ENCODE measurements at places on chromosomes 7 and 10.

DNA sequence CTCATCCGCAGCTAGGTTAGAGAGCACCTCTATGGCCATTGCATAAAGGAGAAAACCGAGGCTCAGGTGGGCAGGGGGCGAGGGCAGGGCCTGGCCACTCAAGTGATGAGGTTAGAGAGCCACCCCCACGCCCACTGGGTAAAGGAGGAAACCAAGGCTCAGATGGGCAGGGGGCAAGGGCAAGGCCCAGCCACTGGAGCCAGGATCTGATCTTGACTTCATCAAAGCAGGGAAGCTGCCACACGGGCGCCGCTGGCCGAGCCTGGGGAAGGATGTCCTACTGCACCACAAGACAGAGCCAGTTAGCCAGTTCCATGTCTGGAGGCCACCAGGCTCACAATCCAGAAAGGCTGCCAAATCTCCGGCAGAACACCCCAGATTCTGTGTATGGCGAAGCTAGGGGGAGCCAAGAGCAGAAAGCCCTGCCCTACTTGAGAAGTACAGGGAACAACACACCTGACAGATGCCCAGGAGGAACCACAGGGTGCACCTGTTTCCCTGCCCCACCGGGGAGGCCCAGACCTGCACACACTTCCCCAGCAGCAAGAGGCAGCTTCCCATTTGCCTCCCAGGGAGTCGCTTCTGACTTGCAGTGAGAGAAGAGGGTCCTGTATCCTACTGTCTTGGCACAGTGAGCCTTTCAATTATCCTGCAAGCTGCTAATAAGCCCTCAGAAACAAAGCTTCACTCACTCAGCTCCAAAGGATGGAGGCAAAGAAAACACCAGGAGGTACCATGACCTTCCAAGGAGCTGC, 101.9 kb downstream of the TNS3 start:
- no peak for DNase-seq

GRCh38 chr10:130393342-130393741, 257.2 kb downstream of the GLRX3 start:
- DNase-seq: no peak

DNA sequence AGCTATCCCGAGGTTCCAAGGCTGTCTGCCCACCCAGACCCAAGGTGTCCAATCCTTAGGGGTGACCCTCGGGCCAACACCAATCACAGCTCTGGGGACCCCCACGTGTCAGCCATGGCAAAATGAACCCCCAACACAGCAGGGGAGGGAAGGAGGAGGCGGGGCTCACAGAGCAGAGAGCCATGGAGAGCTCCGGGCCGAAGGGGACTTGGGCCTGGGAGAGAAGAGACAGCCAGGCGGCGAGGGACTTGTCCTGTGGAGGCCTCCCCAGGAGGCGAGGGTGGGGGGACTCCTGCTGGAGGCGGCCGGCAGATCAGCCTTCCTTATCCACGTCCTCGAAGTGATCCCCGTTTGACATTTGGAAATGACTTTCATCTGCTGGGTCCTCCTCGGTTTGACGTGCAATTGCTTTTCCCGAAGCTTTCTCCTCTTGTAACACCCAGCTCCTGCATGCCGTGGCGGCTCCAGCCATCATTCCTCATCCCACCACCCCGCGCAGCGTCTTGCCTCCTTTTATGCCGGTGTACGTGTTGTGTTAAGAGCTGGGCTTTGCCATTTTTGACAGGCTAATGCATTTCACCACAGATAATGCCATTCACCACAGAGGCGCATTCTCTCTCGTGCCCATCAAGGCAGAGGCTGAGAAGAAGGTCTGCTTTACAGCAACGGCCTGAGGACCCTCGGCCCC, 337.4 kb downstream of the DNAJB6 start:
- DNase-seq: no peak

DNA sequence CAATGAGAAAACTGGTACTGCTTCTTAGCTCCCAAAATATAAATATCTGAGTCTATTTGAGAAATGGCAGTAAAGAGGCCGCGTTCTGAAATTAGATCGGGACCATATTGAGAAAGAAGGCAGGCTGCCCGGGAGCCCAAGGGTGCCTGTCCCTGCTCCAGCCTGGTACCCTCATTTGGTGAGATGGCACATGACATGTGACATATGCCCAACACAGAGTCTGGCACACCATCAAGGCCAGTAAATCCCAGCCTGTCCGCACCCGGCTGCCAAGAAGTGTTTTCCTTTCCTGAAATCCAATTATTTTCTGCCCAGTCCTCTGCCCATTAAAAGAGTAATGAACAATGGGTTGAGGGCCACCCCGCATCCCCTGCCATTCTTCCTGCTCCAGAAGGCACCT, 66.4 kb downstream of the CDH23 start:
- no peak for DNase-seq

GRCh38 chr7:86785641-86786040, 141.9 kb downstream of the GRM3 start:
- DNase-seq: no peak

DNA sequence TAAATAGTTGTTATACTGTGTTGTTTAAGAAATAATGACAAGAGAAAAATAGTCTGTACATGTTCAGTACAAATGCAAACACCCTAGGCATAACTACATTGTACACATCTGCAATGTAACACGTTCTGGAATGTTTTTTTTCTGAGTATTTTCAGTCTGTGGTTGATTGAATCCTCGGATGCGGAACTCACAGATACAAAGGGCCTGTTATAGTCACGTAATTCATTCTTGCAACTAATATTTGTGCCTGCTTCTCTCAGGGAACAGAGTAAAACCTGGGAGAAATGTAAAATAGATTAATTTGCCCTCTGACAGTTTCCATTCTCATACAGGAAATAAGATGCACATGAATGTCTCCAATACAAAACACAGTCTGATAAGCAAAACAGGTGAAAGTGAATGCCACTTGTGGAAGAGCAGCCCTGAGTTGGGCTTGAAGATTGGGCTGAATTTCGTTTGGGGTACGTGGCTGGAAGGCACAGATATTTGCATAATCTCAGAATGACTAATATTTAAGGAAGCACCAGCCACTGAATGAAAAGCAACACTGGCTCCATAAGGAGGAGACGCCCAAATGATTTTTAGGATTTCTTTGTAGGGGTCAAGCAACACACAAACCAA, 19.1 kb downstream of the DENND2A start:
- DNase-seq: no peak

GRCh38 chr10:3639546-3639945, 145.5 kb downstream of the KLF6 start:
- DNase-seq: no peak

- DNase-seq: no peak
Measured at GRCh38 chr10:43176271-43176670, 38.0 kb downstream of the CSGALNACT2 start.

DNA sequence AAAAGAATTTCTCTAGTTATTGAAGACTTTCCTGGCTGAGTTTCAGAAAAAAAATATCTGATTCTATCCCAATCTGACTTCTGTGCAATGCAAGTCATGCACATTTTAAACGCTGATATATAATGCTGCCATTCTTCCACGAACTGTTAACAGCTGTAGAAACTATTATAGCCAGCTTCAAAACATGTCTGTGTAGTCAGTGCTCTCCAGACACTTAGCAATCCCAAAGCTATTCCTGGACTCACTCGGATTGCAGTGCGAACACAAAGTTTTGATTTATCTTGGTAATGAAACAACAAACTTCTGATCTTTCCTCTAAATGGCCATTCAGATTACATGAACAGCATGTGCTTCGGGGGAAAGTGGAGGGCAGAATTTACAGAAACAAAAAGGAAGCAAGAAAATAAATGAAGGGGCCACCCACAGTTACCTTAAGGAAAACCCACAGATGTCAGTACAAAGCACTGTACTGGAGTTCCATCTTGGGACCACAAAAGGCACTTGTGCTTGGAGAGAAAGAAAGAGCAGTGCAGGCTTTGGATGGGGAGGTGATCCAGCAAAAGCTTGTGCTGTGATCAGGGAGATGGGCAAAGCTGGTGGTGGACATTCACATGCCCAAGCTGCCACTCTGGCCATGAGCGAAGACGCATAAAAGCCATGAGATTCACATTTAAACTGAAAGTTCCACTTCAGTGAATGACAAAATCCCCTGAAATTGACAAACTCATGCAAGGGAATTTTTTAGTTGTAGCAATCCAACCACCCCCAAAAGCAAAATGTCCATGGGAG, 32.1 kb upstream of the ADO start:
- no peak for DNase-seq

GRCh38 chr7:144725070-144725469, 110.8 kb downstream of the TPK1 start:
- no peak for DNase-seq

GRCh38 chr7:117061751-117062150, 108.5 kb downstream of the ST7 start:
- DNase-seq: no peak

GRCh38 chr7:37395618-37396259, 52.9 kb downstream of the ELMO1 start:
- no peak for DNase-seq

- no peak for DNase-seq
Measured at GRCh38 chr7:30923774-30924413, 12.2 kb downstream of the AQP1 start.

DNA sequence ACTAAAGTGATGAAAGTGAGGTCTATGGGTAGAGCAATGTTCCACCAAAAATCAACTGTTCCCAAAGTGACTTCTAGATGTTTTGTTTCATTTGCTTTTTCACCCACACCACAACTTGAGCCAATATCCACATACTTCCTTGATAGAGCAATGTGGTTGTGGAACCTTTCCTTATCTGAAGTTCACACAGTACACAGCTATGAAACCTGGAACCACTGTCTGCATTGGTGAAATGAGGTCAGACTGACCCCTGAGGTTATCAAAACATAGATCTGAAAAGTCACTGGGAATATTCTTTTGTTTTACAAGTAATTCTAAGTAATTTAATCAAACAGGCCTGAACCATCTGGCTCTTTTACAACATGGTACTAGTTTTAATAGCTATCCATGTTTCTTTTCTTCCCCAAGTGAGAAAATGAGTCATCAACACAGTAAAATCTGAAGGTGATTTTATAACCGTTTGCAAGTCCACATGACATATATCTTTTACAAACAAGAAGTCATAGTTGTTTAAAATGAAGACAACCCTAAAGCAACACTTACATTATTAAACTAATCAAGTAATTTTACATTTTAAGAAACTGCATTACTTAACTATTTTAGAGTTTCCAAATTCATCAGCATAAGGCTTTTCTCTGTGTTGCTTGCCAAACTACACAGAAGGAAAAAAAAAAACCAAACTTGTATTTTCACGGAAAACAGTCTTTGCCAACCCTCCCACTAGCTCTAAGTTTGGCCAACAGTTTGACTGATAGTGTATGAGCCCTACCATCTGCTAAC, 80.3 kb downstream of the LRRC17 start:
- peak; percentile 99 for DNase-seq

DNA sequence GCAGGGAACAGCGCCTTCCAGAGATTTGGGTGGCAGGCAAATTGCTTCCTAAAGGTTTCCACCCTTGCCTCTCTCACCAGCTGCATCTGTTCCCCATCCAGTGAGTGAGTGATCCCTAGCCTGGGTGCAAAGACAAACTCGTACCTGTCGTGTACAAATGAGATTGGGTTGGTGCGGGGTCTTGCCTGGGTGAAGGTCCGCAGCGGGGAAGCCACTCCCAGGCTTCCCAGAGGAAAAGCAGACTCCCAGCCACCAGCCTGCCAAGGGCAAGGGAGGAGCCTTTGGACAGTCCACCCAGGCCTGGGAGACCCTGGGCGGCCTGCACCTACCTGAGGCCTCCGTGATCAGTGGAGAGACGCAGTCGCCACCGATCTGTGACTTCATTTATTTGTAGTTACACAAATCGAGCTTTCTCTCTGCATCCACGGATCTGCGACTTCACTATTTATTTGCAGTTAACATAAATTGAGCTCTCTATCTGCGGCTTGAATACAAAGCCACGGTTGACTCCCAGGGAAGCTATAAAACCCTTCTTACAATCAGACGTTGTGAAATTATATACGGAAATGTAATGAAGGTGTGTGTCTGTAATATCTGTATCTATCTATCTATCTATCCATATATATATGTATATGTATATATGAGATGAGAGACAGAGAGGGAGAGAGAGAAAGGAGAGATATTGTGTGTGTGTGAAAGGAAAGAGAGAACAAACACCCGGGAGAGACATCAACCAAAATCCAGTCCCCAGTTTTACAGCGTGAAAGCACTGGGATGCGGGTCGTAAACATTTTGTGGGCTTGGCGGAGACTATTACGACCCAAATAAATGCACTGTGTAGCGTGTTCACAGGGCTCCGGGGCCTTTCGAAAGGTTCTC, 3.0 kb upstream of the HOXA7 start:
- DNase-seq: no peak

GRCh38 chr10:31157123-31158010, 125.7 kb upstream of the ZNF438 start:
- no peak for DNase-seq

GRCh38 chr10:100907773-100908363, 4.9 kb upstream of the SLF2 start:
- DNase-seq: no peak

DNA sequence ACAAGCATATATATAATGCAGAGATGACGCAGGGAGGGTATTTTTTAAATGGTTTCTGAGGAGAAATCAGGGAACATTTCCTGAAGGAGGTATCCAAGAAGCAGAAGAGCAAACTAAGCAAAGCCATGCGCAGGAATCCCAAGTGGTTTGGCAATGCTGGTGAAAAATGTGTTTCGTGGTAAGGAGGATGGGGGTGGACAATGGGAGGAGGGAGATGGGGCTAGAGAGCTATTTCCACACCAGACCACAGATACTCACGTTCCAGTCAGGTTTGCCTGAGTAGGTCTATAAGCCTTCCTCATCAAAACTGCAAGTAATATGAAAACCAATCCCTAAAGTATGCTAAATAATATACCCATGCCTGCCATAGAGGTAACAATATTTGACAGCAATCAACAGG, 223.7 kb upstream of the MKLN1 start:
- DNase-seq: no peak

DNA sequence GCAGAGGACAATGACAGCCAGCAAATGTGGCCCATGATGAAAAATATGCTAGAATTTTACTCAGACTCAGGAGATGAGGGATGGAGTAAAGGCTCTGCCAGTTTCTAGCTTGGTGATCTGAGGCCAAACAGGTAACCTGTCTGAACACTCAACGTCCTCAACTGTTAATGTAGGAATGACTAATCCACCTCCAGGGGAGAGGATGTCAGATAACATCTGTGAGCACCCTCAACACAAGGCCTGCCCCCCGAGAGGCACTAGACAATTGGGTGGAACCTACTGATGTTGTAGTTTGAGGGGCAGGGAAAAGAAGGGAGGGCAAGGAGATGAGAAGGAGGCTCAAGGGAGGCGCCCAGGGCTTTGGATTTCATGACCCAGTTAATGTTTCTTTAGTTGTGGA, 445.1 kb downstream of the PLXNA4 start:
- DNase-seq: no peak

GRCh38 chr10:125984865-125985495, 88.6 kb downstream of the FANK1 start:
- DNase-seq: no peak

- no peak for DNase-seq
Measured at GRCh38 chr7:157574120-157574825, 237.5 kb downstream of the DNAJB6 start.

DNA sequence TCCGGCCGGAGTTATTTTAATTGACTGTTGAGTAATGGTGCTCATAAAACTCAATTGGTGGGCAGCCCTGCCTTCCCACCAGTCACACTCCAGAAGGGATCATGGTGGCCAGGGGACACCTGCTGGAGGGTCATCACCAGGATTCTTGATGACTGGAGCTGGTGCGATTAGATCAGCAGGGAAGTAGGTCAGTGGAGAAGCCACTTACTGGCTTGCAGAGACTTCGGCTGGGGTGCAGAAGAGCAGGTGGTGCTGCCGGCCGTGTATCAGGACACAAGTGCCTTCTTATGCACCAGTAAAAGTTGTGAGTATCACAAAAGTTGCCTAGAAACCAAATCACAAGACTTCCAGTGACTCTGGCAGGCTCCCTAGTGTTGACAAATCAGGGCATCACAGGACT, 82.6 kb upstream of the CHCHD3 start:
- no peak for DNase-seq

Data from dermis blood vessel endothelial cell (primary cell).